ENCODE measurements at places on chromosomes 12 and 14.

DNA sequence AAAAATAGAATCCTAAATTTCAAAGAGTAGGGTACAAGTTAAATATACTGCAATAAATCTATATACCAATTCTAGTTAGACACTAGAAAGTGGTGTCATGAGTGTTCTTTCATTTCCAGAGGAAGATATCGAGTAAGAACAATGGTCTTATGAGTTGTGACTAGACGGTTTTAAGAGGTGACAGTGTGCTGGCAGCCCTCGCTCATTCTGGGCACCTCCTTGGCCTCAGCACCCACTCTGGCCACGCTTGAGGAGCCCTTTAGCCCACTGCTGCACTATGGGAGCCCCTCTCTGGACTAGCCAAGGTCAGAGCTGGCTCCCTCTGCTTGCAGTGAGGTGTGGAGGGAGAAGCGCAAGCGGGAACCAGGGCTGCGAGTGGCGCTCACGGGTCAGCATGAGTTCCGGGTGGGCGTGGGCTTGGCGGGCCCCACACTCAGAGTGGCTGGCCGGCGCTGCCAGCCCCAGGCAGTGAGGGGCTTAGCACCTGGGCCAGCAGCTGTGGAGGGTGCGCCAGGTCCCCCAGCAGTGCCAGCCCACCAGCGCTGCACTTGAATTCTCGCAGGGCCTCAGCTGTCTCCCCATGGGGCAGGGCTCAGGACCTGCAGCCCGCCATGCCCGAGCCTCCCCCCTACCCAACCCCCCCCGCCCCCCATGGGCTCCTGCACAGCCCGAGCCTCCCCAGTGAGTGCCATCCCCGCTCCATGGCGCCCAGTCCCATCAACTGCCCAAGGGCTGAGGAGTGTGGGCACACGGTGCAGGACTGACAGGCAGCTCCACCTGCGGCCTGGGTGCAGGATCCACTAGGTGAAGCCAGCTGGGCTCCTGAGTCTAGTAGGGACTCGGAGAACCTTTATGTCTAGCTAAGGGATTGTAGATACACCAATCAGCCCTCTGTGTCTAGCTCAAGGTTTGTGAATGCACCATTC is 18.7 kb downstream of the PRKD1 start:
- DNase-seq = no peak

- DNase-seq = no peak
Measured at GRCh38 chr12:97461553-97461952, 1.1 kb upstream of the RMST start.

GRCh38 chr12:56115329-56115728 is 1.1 kb upstream of the RPL41 start:
- DNase-seq = peak; percentile 66

DNA sequence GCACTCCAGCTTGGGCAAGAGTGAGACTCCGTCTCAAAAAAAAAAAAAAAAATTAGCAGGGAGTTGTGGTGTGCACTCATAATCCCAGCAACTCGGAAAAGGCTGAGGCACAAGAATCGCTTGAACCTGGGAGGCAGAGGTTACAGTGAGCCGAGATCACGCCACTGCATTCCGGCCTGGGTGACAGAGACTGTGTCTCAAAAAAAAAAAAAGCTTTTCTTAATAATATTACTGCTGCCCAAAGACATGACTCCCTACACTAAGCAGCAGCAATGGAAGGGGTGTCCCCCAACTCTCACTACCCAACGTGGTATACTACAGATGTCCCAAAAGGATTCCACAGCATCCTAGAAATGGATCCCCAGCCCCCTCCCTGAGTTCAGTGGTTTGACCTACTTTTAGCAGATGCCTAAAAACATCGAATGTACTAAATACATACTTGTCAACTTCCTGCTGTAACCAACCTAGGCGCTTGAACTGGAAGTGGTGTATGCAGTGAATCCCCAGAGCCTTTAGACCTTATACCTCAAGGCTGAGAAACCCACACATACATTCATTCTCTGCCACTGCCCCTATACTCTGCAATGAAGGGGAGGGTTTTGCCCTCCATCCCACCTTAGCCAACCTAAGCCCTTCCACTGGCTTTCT is 8.5 kb upstream of the FKBP11 start:
- DNase-seq = no peak

- DNase-seq = no peak
Measured at GRCh38 chr12:95100264-95101190, 27.1 kb upstream of the NR2C1 start.

DNA sequence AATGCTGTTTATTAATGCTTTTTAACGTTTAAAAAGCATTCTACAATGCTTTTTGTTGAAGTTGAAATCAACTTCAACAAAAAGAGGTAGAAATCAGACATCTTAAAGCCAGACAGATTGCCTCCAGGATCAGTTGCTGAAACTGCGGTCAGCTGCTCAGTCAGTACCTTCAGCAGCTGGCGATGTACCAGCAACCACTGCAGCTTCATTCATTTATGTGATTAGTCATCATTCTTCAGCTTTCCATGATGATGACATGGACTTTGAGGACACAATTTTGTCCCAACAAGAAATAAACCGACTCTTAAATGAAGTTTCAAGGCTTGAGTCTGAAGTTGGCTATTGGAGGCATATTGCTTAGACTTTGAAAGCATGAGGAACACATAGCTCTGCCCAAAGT is 31.5 kb upstream of the NUAK1 start:
- DNase-seq = no peak

GRCh38 chr14:101361044-101361443 is 200.3 kb upstream of the DIO3 start:
- DNase-seq = no peak

DNA sequence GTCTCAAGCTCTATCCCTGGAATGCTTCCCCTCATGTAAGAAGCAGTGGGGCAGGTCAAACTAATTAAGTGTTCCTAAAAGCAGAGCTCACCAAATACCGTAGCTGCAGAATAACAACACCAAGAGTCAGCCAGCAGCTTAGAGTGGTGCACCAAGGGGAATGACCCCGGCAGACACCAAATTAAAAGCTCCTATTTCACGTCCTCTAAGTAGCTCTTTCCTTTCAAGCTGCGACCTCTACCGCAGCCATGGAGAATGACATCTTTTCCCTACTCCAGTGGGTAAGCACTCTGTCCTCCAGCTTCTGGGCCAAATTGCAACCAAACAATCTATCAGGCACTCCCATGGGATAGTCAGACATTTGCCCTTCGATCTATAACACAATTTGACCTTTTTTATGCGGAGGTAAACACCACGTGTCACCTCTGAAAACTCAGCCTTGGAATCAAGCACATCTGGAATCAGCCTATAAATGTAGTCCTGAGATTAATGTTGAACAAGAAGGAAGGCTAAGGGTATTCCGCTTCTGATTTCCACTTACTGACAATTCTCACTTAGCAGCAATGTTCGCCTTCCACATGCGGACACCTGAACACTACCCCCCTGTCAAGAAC is 67.6 kb upstream of the CDKN3 start:
- DNase-seq = peak; percentile 63
